ENCODE measurements at places on chromosomes 12 and 14.

DNA sequence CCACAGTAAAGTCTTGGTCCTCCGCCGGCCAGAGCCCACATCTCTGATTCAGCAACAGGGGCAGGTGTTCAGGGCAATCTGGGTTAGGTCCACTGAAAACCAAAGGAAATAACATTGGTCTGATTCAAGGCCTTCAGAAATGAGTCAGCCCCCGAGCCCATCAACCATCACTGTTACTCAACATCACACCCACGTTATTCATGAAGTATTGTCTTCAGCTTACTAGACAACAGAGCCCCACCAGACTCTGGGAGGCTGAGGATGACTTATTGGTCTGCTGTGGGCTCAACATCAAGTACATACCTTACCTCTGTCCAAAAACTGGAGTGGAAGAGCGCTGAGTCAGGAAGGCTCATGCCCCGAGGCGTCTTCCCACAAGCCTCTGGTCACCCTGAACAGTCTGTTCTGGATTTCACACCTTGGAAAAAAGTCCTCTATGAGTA lies 97.5 kb downstream of the ZFP36L1 start:
- no peak for DNase-seq

GRCh38 chr14:39184628-39185255 lies 9.7 kb downstream of the PNN start:
- DNase-seq = peak; percentile 7

DNA sequence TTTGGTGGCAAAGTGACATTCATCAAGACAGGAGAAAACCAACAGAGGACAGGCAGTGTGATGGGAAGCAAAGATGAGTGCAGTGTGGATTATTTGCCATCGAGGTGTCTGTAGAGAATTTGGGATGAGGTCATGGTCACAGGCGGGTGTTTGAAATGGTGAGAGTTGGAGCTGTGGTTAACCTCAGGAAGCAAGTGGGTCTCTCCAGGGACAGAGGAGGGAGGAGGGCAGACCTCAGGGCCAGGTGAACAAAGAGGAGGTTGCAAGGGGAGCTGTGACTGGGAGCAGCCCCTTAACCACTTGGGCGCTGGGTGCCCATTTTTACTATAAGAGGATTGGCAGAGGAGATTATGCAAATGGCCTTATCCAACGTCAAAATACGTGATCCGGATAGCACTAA lies 7.0 kb downstream of the FZD10 start:
- no peak for DNase-seq

- DNase-seq = no peak
Observed at GRCh38 chr14:68346556-68347343, 446.1 kb downstream of the ZFP36L1 start.

DNA sequence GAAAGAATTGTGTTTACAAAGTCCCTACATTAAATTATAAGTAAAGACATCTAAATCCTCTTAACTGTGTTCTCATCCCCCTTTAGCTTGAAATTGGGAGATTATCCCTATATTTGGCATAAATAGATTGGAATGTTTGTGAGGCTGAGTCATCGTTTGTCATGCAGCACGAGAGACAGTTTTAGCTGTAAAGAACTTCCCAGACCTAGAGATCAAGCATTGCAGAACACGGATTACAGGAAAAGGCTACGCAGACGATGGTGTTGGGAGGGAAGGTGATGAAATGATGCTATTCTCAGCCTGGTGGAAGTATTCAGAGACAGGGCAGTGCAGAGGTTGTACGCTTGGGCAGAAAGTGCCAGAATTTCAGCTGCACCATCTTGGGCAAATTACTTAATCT lies 93.8 kb downstream of the PTPRB start:
- DNase-seq = no peak
